Heart left ventricle (tissue), 16 donors: ENCODE measurements at places on chromosomes 16 and 17.

- no peak for DNase-seq
Measured at GRCh38 chr17:64706224-64707049, 44.3 kb upstream of the SMURF2 start.

DNA sequence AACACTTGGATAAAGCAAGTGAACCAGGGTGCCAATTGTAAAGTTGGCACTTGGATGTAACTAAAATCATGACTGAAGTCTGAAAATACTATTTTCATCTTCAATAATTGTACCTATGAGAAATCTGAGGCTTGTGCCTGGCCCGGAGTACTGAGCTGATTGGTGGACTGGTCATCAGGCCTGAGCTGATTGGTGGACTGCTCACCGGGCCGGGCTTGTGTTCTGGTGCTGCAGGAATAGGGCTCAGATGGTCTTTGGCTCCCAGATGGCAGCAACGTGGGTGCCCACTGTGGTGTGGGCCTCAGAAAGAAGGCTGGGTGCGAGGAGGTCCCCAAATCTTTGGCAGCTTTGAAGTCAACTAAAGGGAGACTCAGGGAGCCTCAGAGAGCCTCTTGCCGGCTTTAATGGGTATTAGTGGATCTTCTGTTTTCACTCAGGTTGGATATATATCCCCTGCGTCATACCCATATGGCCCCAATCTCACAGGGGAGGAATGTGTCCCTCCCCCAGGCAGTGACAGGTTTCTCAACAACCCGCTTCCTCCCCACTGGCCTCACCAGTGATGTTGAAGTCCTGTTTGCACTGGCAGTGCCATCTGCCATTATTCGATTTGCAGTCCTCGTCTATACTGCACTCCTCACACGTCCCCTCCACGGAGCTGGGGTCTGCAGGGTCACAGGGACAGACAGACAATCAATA is 4.7 kb downstream of the UMOD start:
- DNase-seq = no peak

- no peak for DNase-seq
Measured at GRCh38 chr17:42325026-42325425, 36.7 kb downstream of the STAT5A start.

- DNase-seq = no peak
Measured at GRCh38 chr16:9144106-9144505, 52.7 kb downstream of the HAPSTR1 start.

DNA sequence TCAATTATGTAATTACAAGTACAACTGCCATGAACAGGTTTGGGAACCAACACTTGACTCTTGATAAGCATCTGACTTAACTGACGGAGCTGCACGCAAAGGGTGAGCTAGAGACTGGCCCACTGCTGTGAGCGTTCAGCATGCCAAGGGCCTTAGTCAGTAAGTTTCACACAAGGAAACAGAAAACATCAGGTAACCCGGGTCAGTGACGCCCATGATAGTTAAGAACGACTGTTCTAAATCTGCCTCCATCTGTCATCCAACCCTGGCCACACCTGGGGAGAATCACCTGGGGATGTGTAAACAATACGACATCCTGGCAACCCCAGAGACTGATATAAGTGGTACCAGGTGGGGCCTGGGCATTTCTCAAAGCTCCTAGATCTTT is 12.3 kb downstream of the SMIM5 start:
- no peak for DNase-seq

DNA sequence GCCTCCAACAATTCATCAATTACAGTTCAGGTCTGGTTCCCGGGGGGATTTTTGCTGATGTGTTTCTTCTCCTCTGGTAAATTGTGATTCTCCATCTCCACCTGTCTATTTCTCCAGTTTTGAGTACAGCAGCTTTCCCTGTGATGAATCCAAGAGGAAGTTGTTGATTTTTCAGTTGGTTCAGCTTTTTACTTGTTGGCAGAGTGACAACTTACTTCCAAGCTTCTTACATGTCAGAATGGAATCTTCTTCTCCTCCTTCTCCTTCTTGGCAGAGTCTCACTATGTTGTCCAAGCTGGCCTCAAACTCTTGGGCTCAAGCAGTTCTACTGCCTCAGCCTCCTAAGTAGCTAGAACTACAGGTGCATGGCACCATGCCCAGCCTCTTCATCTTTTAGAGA is 33.4 kb upstream of the TMEM92 start:
- DNase-seq = no peak

DNA sequence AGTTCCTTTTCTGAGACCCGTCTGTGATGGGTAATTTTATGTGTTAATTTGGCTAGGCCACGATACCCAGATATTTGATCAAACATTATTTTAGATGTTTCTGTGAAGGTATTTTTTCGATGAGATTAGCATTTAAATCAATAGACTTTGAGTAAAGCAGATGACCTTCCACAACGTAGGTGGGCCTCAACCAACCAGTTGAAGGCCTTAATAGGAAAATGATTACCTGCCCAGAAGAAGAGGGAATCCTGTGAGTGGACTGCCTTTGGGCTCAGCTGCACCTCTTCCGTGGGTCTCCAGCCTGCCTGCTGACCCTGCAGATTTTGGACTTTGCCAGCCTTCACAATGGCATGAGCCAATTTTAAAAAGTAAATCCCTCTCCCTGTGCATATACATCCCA is 61.6 kb upstream of the WSB1 start:
- no peak for DNase-seq

DNA sequence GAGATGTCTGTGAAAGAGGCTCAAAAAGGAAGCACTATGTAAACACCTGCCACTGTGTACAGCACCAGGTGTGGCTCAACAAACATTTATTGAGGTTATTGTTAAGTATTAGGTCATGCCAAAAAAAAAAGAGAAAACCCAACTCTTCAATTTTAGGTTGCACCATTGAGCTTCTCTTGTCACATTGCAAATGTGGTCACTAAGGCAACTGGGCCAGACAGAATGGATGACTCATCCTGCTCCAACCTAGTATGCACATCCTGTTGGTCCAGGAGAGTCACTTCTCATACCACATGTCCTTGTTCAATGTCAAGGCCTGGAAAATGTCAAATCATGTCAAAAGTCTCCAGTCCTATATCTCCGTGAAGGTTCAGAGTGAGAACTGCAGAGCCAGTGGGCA is 25.0 kb downstream of the HOXB1 start:
- DNase-seq = no peak

GRCh38 chr16:24993722-24994686 is 21.2 kb downstream of the ARHGAP17 start:
- DNase-seq = no peak

DNA sequence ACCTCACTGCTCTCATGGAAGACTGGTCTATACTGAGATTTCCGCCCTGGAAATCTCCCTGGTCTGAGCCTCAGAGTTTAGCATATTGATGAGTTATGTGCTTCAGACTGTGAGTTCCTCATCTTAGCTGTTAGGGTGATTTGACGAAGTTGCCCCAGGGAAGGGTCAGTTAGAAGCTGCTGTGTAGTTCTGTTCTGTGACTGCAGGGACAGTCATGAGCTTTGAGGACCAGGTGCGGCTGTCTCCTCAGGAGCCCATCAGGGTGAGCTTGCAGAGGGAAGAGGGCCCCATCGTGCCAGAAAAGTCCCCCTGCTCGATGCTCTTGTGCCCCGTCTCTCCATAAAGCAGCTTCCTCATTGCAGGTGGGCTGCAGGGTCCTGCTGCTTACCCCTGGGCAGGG is 28.3 kb upstream of the IL17C start:
- DNase-seq = no peak

GRCh38 chr16:10534748-10535147 is 45.6 kb downstream of the EMP2 start:
- DNase-seq = no peak

GRCh38 chr17:74520016-74520434 is 11.2 kb downstream of the CD300LB start:
- DNase-seq = peak; percentile 50

DNA sequence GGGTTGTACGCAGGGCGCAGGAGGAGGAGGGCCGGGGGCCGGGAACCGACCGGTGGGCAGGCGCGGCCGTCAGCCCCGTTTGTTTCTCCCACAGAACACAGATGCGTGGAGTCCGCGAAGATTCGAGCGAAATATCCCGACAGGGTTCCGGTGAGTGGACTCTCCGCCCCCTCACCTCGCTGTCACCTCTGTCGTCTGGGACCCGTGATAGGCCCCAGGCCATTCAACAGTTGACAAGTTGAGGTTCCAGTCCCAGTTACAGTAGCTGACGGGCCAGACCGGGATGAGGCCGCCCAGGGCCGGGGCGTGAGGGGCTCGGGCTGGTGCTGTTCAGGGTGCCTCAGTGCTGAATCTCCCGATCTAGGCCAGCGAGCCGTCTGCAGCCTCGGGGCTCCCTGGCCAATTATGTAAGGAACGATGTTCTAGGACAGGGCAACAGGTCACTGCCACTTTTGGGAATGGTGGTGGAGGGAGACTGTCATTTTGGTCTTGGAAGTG is 628 bp downstream of the GABARAPL2 start:
- no peak for DNase-seq

- DNase-seq = no peak
Measured at GRCh38 chr17:77392376-77393273, 251.9 kb downstream of the SEC14L1 start.

DNA sequence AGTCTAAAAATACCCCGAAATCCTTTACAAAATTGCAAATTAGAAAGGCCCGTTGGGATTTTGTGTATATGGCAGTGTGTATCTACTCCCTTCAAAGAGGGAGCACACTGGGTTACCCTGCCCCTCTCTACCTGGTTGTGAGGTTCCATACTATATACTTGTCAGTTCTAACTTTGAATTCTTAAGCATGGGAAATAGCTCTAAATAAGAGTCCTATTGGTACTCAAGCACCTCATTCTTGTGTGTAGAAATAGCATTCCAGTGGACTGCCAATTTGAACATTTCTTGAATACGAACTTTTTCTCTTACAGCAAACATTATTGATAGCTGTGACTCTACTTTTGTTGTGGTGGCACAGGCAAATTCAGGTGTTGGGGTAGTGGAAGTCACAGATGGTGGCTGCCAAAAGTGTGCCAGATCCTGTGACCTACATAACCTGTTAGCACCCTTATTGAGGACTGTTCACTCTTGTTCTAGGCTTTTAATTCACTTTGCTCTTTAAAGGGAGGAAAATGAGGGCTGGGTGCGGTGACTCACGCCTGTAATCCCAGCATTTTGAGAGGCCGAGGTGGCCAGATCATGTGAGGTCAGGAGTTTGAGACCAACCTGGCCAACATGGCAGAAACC is 16.1 kb downstream of the ESRP2 start:
- DNase-seq = no peak

- peak; percentile 83 for DNase-seq
Measured at GRCh38 chr16:57628008-57628781, at the start of gene ADGRG1. Gene ADGRG1 (plus strand): TSS chr16:57628630. CDS start chr16:57650288, 21,658 bp downstream.

GRCh38 chr17:42402117-42402516 is 13.9 kb upstream of the STAT3 start:
- no peak for DNase-seq

DNA sequence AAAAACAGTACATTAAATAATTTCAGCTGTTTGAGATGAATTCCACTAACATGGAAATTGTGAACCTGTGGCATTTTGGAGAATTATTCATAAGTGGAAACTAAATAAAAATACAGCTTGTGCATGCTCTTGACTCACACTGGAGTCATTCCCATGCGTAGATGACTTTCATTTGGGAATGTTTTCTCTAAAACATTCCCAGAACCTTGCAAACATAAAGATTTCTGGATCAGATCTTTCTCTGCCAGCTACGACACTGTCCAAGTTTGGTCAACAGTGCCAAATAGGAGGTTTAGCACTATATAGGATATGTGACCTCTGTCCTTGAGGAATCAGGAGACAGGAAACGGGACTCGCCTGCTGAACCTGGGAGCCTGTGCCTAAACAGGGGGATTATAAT is 400.9 kb downstream of the SLC39A11 start:
- DNase-seq = no peak

DNA sequence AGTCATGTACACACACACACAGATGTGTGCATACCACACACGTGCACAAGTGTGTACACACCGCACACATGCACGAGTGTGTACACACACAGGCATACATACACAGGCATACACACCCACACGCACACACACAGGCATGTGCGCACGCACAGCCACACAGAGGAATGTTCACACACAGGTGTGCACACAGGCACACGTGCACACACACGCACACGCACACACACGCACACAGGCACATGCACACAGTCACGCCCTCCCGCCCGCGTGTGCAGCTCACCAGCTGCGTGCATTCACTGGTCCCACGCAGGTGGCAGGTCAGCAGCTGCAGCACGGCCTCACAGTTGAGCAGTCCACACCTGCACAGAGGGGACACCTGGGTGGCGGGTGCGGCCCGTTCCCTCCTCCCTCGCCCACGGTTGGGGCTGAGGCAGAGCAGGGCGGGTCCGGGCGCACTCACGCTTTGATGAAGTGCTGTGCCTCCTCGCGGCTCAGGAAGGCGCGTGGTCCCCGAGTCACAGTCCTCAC is 7.7 kb downstream of the TEPSIN start:
- DNase-seq = no peak

DNA sequence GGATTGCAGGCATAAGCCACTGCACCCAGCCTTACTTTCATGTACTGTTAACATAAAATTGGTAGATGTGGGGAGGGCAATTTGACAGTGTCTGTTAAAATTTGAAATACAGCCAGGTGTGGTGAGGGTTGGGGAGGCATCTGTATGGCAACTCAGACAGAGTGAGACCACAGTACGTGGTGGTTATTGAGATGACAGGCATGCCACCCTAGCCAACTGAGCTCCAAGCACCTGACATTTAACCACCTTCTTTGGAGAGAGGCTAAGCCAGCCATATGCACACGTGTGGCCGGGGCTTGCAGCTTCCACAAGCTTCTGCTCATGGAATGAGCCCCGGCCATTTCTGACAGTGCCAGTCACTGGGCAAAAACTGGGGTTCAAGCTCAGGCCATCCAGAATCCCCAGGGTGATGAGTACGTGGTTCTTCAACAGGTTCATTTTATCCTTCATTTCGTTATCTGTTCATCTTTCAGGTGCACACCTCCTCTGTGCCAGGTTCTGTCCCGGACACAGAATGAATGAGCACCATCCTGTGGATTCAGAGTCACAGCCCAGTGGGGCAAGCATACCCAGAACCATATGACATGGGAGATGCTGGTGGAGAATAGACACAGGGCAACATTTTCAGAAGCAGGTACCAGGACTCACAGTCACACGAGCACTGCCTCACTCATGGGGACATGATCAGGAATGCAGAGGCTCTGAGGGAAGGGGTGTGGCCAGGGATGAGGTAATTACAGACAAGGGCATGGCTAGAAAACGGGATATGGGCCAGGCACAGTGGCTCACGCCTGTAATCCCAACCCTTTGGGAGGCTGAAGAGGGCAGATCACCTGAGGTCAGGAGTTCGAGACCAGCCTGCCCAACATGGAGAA is 36.2 kb downstream of the C16orf82 start:
- DNase-seq = no peak

GRCh38 chr17:50681263-50682200 is 26.2 kb downstream of the ANKRD40 start:
- no peak for DNase-seq

DNA sequence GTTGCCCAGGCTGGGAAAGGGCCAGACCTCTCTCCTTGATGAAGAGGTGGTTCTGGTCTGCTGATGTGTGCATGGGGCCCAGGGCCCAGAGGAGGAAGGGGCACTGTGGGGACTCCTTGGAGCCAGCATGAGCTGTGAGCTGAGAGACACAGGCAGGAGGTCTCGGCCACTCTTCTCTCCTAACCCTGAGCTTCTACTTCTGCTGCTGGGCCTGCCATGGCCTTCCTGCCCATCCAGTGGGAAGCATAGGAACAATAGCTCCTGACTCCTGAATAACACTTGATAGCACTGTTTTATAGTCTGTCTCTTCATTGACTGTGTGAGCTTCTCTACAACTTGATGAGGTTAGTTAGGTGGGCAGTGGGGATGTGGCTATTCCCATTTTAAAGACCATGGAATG is 181.1 kb downstream of the UTP18 start:
- DNase-seq = no peak
